ENCODE measurements at places on chromosomes 2 and 18. TPM values are rescaled to one million over a fixed set of nuclear protein-coding genes. Genes with fewer than 3 reads are reported as not detected.

SERPINB3 gene
- not detected for total RNA-seq

NXPH2 gene
- not detected for total RNA-seq

LRPPRC gene
- total RNA-seq, result 70.8 TPM

RAB6C gene
- not detected for total RNA-seq

GRCh38 chr2:236130349-236130998 lies 37.7 kb downstream of the GBX2 start:
- DNase-seq, result peak; percentile 68

- DNase-seq, result peak; percentile 5
These were observed 78.4 kb downstream of the SEPTIN10 start for GRCh38 chr2:109535217-109535946.

DNA sequence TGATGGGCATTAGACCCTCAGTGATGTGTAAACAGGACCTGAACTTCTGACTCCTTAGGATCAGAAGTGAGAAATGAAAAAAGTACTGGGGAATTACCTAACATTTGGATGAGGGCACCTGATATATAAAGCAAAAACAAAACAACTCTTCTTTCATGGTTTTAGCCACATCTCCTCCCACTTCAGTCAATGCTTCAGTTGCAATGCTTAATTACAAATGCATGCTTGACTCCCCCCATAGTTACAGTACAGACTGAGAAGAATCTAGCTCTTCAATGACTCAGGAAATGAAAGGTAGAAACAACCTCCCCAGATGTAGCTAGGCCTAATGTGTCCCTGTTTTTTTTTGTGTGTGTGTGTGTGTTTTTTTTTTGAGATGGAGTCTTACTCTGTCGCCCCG lies 276.8 kb upstream of the POU3F3 start:
- DNase-seq, result no peak

DNA sequence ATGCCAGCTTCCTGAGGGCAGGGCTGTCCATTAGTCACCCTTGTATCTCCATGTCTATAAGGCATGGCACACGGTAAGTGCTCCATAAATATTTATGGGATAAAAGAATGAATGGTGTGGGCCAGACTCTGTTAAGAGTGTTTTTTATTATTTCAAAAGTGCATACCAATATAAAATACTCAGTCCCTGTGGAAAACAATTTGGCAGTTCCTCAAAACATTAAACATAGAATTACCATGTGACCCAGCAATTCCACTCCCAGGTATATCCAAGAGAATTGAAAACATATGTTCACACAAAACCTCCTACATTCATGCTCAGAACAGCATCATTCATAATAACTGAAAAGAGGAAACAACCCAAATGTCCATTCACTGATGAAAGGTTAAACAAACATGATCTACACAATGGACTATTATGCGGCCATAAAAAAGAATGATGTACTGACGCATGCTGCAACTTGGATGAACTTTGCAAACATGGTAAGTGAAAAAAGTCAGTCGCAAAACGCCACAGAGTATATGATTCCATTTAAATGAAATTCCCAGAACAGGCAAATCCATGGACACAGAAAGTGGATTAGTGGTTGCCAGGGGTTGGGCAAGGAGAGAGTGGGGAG lies 69.1 kb upstream of the TCF7L1 start:
- DNase-seq, result no peak

GRCh38 chr2:134372611-134373131 lies 118.8 kb downstream of the MGAT5 start:
- no peak for DNase-seq
